ENCODE measurements at places on chromosomes 3 and 15.

DNA sequence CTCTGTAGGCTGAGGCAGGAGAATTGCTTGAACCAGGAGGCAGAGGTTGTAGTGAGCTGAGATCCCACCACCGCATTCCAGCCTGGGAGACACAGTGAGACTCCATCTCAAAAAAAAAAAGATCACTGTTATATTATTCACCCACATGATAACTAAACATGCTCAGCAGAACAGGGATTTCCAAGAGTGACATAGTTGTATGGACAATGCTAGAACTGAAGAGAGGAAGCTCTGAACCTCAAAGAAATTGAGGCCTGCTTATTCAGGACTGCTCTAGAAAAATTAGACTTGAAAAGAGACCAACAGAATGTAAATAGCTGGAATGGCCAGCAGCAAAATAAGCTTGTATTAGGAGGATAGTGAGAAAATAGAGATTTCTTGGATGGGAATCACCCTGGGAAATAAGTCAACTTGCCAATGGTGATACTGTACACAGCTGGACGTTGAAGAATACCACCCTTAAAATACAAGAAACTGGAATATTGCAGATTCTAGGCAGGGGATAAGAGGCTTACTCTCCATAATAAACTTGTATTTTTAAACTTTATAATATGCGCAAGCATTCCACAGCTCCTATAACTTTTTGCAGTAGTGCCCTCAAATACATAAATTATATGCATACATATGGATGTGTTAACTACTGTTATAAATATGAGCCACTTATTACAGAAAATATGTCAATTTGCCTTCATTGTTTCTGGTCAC is 28.2 kb downstream of the PIK3CB start:
- no peak for DNase-seq

DNA sequence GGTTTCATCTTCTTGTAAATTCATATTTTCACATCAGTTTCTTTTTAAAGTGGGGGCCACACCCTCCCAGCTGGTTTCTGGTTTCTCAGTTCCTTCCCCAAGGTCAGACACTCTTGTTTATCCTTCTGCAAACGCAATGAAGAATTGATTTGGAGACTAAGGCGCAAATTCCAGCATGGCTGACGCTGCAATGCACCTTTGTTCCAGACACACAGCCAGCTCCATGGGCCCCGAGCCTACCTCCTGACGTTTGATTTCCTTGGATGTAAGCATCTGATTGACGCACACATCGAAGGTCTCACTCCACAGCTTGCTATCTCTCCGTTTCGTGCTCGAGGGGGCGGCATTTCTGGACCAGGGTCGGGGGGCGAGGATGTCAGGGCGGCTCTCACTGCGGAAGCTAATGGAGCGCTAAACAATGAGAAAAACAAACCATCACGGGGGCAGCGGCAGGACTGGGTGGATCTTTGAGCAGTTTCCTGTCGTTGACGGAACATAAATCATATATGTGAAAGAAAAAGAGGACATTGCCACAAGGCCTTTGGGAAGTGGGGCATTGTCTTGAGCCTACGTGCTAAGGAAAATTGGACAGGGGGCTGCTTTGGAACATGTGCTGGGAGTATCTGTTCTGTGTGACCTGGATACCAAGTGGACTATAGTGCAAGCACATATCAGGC is 46.9 kb downstream of the ARHGEF3 start:
- peak; percentile 15 for DNase-seq

GRCh38 chr15:89416339-89417183 is 79.8 kb downstream of the RHCG start:
- DNase-seq: peak; percentile 74

DNA sequence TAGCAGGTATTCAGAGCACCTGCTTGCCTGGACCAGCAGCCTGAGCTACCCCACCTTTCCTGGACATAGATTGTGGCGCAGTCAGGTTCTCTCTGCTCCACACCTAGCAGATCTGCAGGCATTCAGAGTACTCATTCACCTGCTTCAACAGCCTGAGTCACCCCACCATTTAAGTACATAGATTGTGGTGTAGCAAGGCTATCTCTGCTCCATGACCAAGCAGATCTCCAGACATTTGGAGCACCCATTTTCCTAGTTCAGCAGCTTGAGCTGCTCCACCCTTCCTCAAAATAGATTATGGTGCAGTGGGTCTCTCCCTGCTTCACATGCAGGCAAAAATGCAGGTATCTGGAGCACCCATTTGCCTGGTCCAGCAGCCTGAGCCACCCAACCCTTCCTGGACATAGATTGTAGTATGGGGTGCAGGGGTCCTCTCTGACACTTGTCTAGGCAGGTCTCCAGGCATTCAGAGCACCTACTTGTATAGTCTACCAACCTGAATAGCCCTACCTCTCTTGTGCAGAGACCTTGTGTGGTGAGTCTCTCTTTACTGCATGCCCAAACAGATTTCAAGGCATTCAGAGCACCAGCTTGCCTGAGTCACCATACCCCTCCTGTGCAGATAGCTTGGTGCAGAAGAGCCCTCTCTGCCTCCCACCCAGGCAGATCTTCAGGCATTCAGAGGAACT is 466.0 kb upstream of the THBS1 start:
- DNase-seq: no peak

DNA sequence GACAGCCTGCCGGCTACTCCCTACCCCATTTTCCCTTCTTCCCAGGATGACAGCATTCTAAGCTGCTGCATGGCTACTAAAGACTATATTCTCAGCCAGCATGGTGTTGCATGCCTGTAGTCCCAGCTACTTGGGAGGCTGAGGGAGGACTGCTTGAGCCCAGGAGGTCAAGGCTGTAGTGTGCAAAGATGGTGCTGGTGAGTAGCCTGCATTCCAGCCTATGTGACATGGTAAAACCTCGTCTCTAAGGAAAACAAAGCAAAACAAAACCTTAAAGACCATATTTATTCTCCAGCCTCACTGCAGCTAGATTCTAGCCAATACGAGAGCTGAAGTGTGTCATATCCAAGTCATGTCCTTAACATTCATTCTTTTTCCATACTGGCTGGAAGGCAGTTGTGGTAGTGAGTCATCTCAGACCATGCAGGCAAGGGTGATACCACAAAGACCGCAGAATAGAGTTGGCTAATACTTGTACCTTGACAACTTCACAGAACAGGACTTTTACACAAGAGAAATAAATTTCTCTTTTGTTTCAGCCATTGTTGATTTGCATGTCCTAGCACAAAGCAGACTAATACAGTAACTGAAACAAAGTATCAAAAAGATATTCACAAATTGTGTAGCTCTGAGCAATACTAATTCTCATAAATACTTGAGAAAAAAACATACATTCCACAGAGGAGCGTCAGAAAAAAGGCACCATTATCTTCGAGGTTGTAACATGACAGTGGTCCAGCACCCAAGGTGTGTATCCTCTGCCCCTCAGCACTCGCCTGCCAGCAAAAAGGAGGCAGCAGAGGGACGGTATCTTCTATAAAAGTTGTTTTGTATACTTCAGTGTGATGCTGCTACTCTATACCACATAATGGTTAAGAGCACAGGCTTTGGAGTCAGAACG is 14.8 kb downstream of the PBRM1 start:
- DNase-seq: peak; percentile 63

DNA sequence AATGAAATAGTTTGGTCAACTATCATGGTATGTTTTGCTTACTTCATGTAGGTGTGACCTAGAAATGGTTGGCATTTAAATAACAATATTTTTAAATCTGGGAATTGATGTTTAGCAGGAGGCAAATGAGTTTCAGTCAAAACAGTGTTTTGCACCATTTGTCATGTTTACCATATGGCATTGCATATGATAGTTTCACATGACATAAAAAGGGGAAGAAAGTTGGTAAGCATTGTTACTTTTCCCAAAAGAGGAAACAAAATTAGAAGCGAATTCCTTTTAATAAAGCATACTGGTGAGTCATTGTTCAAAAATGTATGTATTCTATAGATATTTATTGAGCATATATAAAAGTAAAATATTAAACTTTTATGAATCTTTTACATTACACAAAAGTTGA is 2.3 kb downstream of the RNF13 start:
- no peak for DNase-seq

GRCh38 chr15:77167406-77167805 is 96.5 kb upstream of the TSPAN3 start:
- no peak for DNase-seq

DNA sequence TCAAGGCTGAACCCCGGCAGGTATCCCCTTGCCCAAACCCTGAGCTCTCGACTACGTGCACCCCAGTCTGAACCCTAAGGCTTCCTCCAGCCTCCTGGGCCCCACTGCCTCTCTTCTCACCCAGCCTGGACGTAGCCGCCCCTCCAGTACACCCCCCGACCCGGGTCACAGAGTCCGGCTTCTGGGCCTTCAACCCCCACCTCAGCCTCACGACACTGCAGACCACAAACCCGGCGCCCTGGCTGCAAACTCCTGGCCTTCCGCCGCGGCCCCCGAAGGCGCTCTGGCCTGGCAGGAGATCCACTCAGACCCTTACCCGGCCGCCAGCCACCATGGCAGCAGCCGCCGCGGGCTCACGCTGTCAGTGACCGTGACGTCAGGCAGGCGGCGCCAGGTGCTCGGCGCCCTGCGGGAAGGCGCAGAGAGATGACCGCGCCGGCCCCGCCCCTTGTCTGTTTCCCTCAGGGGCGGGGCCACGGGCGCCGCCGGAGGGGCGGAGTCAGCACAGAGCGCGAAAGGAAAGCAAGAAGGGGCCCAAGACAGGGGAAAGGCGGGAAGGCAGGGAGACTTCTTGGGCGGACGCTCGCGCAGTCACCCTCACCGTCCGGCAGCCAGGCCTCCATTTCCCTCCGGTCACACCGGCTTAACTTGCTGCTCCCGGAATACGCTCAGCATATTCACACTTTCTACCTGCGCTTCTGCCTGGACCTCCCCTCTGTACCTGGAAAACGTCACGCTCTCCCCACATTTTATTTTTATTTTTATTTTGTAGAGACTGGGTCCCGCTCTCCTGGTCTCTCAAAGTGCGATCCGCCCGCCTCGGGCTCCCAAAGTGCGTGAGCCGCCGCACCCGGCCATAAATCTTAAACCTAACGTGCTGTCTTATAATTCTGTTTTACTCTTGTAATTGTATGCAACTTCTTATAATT is at the start of gene RMDN3:
RMDN3 (minus strand) TSS at position 372 of the 929 bp plus-strand sequence. CDS start 471 bp downstream, outside the sequence.
- DNase-seq: peak; percentile 93

GRCh38 chr3:41578798-41579197 is 379.5 kb downstream of the CTNNB1 start:
- DNase-seq: no peak

GRCh38 chr3:178405531-178405930 is 130.7 kb upstream of the KCNMB2 start:
- no peak for DNase-seq

GRCh38 chr3:25537516-25537915 is 109.5 kb downstream of the RARB start:
- no peak for DNase-seq

DNA sequence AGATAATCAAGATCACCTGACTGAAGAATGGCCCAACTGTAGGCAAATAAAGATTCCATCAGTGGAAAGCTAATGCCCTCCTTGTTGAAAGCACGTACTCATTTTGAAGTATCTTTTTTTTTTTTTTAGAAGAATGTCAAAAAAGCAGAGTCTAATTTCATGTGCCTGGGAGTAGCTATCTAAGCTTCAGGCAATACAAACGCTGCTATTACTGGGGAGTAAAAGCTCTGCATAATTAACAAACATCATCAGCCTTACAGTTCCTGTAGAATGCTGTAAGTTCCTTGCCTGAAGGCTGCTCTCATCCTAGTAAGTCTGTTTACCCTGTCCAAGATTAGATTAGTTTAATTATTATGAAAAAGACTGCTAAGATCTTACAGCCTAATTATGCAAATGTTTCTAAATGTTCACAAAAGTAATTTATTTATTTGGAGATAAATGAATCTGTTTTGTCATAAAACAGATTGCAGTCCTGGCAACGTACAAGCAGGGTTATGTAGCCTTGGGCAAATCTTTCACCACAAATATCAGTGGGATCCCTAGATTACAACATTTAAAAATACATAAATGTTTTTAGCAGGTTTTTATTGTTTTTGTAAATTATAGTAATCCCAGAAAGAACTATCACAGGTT is 451.3 kb upstream of the AGTR1 start:
- no peak for DNase-seq
